Stimulated activated CD4-positive, alpha-beta T cell treated with anti-CD3 and anti-CD28 coated beads, Interleukin-1b, Interleukin-23, amount 100 ng/mL, for 1 hour (primary cell): ENCODE measurements at places on chromosomes 6 and 20.

- DNase-seq = no peak
These were observed 70.8 kb upstream of the ATXN1 start for GRCh38 chr6:16832043-16832567.

DNA sequence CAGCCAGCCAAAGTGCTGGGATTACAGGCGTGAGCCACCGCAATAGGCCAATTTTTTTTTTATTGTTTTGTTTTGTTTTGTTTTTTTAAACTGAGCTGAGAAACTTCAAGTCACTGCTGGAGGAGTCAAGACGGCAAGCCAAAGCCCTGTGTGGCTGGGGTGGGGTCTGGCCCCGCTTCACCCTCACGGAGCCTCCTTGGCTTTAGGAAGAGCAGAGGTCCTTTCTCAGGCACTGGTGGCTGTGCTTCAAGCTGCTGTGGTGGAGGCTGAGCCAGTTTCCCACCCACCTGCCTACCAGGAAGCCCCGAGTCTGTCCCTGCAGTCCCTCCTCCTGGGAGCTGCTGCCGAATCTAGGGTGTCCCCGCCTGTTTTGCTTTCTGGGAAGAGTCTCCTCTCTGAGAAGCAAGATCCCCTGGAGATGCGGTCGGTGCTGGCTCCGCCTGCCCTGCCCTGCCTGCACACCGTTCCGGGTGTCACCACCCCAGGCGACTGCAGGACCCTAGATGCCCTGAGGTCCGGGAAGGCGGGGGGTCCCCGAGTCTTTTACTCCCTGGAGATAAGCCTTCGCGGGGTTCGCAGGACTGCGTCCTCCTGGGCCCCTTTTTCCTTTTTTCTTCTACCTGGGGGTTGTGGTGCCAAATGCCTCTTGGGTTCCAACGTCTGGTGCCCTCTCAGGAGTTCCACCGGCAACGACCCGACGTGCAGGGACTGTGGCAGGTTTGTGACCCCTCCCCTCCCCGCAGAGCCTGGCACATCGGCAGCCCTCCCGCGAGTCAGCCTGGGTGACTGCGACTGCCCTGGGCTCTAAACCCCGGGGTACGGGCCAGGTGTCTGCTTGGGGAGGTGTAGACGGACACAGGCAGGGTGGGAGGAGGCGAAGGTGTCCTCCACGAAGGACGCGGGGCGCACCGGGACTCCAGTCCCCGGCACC, 100.7 kb downstream of the TAF4 start:
- DNase-seq = no peak

- no peak for DNase-seq
These were observed 57.2 kb upstream of the PCSK2 start for GRCh38 chr20:17169585-17170136.

GRCh38 chr20:25686081-25687067, 10.3 kb downstream of the ZNF337 start:
- no peak for DNase-seq

GRCh38 chr20:58596244-58596643, 54.8 kb upstream of the STX16 start:
- DNase-seq = no peak

DNA sequence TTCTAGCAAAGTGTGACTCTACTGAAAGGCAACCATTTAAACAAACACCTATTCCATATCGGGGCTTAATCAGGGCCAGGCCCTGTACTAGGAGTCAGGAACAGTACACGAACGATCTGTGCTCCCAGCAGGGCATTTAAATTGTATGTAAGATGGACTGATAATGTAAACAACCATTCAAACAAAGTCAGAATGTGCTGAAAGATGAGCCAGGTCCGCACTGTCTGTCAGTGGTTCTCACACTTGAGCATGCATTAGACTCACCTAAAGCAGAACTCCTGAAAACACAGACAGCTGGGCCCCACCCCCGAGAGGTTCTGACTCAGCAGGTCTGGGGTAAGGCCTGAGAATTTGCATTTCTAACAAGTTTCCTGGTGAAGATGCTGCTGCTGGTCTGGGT, 81.6 kb downstream of the PXDC1 start:
- DNase-seq = no peak

GRCh38 chr6:12336121-12336971, 46.2 kb downstream of the EDN1 start:
- DNase-seq = no peak
